ENCODE measurements at places on chromosomes 12 and 14.

DNA sequence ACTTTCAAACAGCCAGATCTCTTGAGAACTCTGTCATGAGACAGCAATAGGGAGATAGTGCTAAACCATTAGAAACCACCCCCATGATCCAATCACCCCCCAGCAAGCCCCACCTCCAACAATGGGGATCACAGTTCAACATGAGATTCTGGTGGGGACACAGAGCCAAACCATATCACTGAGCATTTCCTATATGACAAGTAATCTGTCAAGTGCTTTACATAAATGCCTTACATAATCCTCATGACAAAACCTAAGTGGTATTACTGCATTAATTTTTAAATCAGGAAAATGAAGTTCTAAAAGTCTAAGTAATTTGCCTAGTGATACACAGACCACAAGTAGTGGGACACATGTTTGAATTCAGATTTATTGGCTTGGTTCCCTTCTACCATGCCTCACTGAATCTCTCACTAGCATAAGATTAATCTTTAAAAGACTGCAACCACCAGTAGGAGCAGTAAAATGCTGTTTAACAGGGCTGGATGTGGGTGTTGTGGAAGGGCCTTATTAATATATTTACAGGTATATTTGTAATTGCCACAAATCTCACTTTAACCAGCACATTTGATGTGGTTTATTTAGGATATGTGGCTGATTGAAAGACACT is 323.1 kb upstream of the FBXO33 start:
- no peak for DNase-seq

DNA sequence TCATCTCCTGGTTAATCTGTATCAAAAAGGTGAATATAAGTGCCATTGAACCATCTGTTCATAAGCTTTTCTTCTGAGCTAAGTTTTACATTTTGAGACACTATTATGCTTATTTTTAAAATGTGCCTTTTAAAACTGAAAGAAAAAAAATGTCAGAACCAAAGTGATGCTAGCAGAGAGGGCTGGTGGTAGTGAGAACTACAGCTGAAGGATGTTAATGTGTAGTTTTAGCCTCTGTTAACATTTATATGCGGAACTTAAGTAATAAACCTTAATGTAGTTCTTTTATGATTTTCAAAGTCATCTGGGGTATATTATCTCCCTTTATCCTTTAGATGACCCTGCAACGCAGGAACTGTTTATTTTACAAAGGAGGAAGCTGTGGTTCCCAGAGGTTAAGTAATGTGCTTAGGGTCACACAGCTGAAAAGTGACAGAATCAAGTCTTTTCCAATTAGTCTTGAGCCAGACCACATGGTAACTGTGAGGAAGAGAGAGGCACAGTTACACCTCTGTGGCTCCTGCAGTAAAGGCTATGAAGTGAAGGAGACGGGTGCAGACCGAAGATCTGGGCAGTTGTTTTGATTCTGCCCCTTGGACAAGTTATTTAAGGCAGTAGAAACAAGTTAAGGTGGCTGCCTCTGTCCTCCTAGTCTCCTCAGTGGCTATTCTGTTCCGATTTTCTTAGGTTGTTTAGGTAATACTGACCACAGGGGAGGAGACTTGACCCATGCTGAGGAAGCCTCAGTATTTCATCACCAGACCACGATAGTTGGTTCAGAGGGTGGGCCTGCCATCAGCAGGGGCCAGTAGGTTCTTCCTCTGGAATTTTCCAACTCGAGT is 23.9 kb downstream of the GNG2 start:
- no peak for DNase-seq

DNA sequence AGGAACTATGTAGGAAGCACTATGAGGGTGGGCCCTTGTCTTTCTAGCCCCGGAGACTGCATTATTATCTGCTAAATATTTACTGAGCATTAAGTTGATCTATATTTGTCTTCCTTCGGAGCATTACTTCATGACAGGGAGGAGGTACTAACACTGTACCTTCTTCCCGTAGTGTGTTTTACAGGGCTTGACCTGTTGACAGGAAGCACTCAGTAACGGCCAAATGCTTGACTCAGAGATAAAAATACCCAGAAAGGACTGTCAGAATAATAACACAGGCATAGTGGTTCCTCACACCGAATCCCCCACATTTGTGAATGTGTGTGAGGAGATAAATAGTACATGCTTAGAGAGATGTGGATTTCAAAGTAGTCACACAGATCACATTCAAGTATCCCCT is 466.6 kb downstream of the EGLN3 start:
- DNase-seq: no peak

GRCh38 chr14:72377016-72377415 is 444.8 kb downstream of the RGS6 start:
- no peak for DNase-seq

DNA sequence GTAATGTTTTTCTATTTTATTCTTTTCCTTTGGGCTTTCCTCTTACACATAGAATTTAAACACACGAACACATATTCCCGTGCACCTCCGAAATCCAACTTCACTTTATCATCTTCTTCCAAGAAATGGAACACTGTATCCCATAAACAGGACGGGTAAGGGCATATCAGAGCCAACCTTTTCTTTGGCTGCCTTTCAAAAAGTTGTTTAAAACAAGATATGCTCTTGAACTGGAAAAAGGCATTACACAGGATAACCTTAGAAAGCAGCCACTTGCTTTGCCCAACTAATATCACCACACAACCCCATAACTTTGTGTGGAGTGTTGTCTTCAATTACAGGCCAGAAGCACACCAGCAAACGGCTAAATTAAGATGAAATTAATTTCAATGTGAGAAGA is 65.3 kb upstream of the CDKN3 start:
- no peak for DNase-seq

DNA sequence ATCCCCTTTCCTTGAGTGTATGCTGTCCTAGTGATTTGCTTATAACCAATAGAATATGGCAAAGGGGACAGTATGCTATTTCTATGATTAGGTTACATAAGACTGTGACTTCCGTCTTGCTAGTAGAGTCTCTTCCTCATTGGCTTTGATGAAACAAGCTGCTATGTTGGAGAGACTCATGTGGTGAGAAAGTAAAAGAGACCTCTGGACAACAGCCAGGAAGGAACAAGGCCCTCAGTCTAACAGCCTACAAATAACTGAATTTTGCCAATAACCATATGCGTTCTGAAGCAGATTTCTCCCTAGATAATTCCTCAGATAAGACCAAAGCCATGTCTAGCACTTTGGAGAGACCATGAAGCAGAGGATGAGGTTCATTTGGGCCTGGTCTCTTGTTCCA is 134.5 kb upstream of the NAV3 start:
- DNase-seq: no peak

GRCh38 chr12:69274861-69275260 is 35.5 kb downstream of the CPSF6 start:
- no peak for DNase-seq

- DNase-seq: no peak
Measured at GRCh38 chr12:13924286-13924685, 57.1 kb downstream of the GRIN2B start.

GRCh38 chr14:96979611-96980074 is 182.5 kb downstream of the VRK1 start:
- no peak for DNase-seq

- DNase-seq: no peak
Measured at GRCh38 chr12:27906658-27907473, 65.7 kb downstream of the PTHLH start.

DNA sequence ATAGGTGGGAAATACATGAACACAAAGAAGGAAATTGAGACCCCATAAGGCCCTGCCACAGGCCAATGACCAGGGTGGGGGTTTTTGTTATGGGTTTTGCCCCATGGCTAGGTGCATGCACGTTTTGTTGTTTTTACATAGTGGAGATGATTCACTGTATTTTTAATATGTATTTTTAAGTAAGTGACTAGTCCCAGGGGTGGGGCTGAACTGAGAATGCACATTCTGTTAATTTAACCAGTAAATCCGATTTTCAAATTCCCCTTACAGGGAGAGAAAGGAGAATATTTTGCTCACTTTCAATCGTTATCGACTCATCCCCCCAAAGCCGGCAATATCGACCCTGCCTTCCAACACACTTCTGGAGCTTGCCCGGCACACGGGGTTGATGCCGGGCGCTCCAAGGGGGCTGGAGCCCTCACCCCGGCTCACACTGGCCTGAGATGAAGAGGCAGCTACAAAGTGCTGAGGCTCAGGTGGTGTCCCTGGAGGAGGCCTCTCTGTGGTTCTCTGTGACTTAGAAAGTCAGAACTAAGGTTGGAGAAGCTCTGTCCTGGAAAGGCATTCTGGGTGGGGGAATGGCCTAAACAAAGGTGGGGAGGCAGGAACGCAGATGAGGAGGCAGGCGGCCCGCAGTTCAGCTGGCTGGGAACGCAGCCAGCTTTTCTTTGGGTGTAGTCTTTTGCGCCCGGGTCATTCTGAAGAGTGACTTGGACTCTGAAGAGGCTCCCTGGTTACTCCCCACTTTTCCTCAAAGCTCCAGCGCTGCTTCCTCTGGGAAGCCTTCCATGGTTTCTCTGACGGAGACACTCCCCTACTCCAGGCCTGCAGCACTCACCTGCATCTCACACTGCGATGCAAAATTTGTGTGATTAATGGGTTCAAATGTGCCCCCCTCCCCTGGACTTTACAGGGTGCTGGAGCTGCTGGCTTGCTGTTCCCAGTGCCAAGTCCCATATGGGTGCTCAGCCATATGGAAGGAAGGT is 50.7 kb upstream of the DLK1 start:
- DNase-seq: no peak

DNA sequence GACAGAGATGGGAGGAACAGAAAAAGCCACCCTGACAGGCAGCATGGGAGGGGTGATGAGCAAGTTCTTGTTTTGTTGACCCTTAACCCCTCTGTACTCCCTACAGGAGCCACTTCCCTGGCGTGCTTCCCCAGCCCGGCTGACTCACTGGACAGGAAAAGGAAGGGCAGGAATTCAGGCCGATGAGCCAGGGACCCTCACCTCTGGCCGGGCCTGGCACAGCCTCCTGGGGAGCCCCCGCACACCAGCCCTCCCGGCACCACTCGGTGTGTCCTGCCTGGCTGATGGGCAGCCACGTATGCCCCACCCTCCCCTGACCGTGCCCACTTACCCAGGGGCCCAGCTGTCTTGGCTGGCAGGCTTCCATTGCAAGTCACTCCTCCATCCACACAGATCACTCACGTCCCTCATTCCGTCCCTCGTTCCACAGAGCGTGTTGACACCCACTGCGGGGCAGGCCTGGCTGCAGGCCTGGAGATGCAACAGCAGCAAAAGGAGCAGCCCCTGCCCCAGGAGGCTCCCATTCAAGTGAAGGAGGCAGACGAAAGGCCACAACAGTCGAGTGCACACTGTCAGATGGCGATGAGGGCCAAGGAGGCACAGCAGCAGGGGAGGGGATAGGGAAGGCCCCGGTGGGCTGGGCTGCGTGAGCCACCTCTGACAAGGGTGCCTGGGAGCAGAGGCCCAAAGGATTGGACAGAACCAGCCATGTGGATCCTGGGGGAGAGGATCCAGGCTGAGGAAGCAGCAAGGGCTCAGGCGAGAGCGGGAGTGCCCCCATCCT is 19.7 kb upstream of the CD9 start:
- DNase-seq: no peak

- no peak for DNase-seq
Measured at GRCh38 chr12:14803830-14804160, 325 bp downstream of the C12orf60 start.

DNA sequence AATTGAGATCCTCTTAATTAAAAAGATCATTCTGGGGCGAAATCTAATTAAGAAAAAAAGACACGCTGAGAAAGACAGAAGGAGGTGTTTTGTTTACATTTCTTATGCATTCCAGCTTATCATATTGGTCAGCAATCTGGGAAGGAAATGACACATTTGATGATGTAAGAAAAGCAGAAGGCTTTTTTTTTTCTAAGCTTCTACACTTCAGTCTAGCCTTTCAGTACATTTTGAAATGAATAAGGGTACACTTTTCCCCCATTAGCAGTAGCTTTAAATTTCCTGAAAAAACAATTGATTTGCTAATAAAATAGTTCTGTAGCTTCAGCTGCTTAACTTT is 5.9 kb upstream of the GSC start:
- DNase-seq: no peak

GRCh38 chr12:19035536-19035935 is 94.0 kb upstream of the PLEKHA5 start:
- no peak for DNase-seq

DNA sequence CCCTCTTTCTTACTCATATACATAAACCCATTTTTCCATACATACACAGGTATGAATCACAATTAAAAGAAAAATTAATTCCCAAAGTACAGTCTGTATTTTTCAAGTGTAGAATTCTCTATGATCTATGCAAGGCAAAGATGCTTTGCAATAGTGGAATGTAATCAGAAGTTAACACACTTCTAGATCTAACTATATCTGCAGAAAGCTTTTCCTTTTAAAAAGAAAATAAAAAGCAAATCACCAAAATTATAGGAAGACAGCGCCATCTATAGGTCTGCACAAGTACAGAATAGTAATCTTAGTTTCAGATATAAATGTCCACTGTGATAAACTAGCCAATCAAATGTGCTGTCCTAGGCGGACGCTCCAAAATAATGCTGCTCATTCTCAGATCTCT is 22.0 kb downstream of the SLC25A21 start:
- DNase-seq: no peak

- no peak for DNase-seq
Measured at GRCh38 chr14:23299986-23300686, 2.5 kb downstream of the PPP1R3E start.

DNA sequence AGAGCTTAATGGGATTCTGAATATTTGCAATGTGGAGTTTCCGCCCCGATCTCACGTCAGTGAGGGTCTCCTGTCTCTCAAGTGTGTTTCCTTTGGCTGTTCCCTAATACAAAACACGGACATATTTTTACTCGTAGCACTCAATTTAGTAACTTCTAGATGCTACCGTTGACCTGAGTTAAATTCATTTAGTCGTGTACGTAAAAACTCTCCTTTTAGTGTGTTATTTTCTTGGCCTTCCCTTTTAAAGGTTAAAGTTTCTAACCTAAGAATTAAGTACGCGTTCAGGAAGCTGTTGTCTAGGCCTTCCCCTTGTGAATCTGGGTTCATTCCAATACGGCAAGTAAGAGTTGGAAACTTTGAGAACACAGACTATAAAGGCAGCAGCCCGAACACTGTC is 64.4 kb downstream of the DDX51 start:
- DNase-seq: no peak

DNA sequence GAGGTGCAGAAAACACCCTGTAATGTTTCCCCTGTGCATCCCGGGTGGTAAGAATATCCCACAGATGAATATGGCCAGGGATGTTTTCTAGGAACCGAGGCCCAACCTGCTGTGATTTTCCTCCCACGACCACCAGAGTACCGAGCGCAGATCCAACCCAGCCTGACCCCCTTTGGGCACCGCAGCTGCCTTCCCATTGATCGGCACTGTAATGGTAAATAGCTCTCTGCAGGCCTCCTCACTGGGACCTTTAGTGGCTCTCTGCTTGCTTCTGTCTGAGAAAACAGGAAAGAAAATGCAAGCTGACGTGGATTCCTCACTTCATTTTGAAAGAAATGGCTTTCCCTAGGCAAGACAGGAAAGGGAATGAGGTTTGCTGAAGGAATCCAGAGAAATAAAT is 2.4 kb upstream of the RAB15 start:
- DNase-seq: no peak

- no peak for DNase-seq
Measured at GRCh38 chr12:51905471-51906429, 1.6 kb upstream of the ACVRL1 start.

Data from activated T-cell treated with anti-CD3 and anti-CD28 coated beads for 48 hours (primary cell).